ENCODE measurements at places on chromosomes 7 and 10.

GRCh38 chr10:131166486-131166885 lies 145.0 kb downstream of the TCERG1L start:
- DNase-seq, result no peak

DNA sequence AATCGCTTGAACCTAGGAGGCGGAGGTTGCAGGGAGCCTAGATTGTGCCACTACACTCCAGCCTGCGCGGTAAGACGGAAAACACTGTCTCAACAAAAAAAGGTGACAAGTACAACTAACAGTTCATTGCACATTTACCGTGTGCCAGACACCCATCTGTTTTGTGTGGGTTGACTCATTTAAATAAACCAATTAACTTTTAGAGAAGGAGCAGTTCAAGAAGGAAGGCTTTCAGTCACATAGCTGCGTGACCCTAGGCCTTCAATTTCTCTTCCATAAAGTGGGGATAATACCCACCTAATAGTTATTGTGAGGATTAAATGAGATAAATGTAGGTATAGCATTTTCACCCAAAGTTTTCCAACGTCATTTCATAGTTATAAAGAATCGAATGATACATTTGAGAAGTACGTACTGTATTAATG lies 52.3 kb upstream of the KDM7A start:
- no peak for DNase-seq

DNA sequence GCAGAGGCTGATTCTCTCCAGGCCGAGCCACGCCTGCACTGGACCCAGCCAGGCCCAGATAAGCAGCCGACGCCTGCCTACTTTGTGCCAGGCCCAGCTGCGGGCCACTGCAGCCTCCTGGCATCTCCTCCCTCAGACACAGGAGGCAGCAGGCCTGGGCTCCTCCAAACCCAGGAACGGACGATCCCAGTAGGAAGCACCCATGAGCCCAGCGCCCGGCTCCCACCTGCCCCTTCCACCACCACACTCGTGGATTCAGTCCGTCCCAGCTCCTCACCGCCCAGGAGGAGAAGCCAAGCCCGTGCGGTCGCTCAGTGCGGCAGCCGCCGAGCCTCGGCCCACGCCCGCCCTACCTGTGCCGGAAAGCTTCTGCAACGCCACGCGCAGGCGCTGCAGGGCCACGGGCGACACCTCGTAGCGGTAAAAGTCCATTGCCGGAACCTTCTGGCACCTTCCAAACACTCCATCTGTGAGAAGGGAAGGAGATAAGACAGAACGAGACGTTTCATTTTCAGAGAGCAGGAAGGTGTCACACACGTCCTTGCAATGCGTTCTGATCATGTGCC lies 271.1 kb downstream of the PTPRN2 start:
- DNase-seq, result no peak

GRCh38 chr10:77869626-77870420 lies 56.7 kb downstream of the DLG5 start:
- no peak for DNase-seq

DNA sequence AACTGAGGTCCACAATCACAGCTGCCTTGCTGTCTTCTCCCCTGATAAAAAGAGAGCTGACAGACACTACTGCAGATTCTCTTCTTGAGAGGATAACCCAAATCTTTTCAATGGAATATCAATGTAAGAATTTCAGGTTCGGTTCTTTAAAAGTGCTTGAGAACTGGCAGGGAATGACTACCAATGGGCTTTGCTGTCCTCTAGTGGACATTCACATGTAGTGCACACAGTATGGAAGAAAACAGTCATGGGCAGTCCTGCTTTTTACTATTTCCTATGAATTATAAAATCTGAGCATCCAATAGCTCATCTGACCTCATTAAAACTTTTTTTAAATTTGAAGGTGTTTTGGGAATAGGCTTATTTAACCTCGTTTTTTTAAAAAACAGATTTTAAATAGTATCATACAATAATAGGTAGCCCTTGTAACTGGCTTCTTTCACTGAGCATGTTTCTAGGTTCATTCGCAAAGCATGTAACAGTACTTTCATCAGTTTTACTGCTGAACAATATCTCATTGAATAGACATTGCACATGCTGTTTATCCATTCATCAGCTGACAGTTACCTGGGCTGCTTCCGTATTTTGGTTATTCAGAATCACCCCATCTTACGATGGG lies 18.3 kb downstream of the FZD9 start:
- DNase-seq, result peak; percentile 16

DNA sequence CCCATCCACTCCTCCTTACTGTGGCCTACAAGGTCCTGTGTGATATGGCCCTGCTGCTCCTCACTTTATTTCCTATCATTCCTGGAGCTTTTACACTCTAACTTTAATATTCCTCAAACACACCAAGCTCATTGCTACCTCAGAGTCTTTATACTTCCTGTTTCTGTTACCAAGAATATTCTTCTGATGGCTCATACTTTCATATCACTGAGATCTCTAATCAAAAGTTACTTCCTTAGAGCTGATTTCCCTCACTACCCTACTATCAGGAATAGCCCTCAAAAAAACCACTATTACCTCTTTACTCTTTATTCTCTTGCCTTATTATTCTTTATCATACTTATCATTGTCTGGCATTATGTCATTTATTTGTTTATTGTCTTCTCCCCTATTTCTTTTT lies 5.8 kb upstream of the PPP3CB start:
- DNase-seq, result no peak

DNA sequence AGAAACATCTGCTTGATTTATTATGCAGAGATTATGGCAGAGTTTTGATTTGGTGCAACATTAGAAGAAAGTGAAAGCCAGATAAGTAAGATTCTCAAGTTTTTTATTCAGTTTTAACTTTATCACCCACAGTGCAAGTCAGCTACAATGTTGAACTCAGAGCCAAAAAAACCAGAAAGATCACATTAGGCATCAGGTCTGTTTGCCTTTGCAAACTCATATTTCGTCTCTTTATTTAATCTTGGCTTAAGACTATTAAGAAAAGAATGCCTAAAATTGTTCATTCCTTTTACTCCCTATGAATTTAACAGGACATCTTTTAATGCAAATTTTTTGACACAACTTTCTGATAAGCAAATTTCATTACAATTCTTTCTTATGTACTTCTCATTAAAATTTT lies 76.0 kb upstream of the TMEM26 start:
- no peak for DNase-seq

DNA sequence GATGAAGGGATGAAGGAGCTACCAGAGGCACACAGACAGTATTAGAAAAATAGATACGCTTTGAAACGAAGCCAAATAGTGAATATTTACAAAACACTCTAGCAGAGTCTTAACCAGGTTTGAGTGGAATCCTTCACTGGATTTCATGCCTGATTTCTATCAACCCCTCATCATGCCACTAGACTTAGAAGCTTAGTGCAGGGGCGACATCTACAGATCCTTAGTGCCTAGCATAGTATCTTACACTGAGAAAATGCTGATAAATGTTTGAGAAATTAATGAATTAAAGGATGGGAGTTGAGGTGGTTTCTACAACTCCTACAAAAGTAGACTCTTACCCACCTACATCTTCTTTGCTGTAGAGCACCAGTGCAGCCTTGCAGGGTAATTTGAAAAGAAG lies 54.7 kb upstream of the CCNJ start:
- DNase-seq, result no peak

- no peak for DNase-seq
Measured at GRCh38 chr7:33066771-33067170, 4.2 kb upstream of the NT5C3A start.
